ENCODE measurements at places on chromosomes 12 and 14. TPM values are rescaled to one million over a fixed set of nuclear protein-coding genes. Genes with fewer than 3 reads are reported as not detected.

GRCh38 chr12:119071176-119071575 lies 89.8 kb downstream of the SRRM4 start:
- DNase-seq, result no peak

- DNase-seq, result no peak
Observed at GRCh38 chr14:54610051-54610977, 43.4 kb downstream of the SAMD4A start.

DNA sequence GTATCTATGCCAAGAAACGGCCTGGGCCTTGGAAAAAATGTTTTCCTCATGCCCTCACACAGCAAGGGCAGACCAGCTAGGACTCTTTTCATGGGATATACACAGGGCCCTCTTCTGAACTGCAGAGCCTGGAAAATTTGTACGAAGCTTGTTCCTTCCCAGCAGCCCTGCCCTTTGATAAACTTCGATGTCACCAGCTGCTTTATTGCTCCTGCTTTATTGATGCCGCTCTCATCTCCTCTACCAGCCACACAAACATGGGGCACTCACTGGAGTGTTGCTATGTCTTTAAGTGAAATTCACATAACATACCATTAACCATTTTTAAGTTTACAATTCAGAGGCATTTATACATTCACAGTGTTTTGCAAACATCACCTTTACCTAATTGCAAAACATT lies 197.9 kb downstream of the KTN1 start:
- no peak for DNase-seq

DNA sequence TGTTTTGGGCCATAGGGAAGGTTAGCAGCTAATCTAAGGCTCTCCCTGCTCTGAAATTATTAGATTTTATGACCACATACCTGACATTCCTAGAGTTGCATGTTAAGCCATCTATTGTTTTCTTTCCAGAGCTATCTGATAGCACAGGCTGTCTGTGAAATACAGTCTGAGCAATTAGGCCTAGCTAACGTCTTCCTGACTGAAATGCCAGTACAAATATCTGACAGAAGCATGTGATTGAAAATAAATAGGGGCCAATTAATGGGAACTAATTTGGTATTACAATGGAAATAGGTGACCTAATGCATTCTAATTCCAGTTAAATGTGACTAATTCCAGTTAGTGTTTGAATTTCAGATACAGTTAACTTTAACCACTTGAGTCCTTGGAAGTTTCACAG lies 115.2 kb downstream of the C12orf75 start:
- no peak for DNase-seq

DNA sequence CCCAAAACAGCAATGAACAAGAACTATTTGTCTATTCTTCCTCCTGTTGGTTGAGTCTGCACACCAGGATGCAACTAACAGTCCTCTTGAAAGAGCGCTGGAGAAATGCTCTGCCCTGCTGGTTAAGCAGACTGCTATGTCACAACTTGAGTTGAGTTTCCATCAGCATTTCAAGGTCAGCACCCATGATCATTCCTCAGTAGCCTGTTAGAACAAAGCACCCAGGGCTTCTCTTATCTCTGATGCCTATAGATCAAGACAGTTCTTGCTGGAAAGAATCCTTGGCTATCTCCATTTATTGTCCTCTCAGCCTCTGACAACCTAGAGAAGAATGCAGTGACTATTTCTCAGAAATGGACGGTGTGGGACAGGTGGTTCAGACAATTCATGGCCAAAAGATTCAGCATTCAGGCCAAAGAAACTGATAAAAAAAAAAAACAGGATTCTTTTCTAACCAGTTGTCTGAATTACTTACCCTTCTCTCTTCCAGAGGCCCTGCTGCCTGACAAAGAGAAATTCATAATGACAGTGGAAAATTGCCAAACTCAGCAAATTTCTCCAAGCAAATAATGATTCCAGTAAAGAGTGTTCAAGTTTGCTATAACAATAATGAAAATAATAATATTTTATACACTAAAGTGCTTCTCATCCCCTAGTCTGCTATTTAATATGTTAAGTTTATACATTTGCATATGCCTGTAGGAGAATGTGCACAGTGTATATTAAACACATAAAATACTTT lies 306.7 kb downstream of the EMP1 start:
- no peak for DNase-seq

DNA sequence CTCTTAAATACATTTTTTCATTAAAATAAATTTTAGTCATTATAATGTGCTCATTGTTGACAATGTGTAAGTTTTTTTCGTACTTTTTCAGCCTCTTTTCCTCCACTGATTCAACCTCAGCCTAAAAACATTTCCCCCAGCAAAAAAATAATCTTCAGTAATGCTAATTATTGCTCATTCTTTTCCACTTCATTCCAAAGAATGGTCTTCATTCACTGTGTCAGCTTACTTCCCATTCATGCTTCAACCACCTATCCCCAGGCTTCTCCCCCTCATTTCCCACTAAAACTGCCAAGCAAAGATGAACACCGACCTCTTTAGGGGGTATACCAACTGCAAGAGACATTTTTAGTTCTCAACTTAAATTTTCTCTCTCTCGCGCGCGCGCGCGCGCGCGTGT lies 2.7 kb upstream of the IPO8 start:
- no peak for DNase-seq

DNA sequence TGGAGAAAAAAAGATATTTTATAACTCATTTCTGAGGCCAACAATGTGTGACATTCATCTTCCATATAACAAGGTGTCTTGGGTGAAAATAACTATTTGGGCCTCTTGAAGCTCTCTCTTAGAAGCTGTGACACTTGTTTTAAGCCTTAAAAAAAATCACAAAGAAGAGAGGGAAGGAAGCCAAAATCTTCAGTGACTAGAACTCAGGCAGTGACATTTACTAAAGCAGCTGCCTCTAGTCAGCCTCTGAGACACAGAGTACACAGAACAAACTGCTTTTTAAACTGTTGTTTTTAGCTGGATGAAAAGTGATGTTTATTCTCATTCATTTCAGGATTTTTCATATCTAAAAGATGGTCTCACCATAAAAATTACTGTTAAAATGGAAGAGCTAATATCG lies 793.6 kb downstream of the GALC start:
- DNase-seq, result no peak

- no peak for DNase-seq
Observed at GRCh38 chr12:71125515-71125914, 32.3 kb downstream of the TSPAN8 start.

- DNase-seq, result no peak
Observed at GRCh38 chr12:49942921-49943624, 7.5 kb upstream of the AQP2 start.

GRCh38 chr14:50045039-50045711 lies 71.2 kb downstream of the VCPKMT start:
- no peak for DNase-seq

DNA sequence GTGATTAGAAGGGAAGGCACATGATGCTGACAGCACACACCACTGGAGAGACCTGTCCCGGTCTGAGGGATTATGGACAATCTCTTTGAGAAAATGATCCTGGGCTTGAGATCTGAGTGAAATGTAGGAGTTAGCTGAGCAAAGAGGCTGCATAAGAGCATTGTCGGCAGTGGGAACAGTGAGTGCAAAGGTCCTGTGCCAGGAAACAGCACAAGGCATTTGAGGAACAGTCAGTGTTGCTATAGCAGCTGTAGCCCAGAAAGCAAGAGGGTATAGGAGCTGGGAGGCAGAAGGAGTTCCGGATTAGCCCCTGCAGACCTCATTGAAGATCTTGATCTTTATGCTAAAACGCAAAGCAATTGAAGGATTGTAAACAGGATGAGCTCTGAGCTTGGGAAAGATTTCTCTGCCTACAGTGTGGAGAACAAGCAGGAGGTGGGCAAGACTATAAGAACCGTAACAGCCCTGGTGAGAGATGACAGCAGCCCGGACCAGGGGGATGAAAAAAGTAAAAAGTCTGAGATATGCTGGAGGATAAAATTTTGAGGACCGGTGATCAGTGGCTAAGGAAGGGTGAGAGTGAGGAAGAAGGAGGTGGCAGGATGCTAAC lies 28.5 kb downstream of the CFL2 start:
- DNase-seq, result no peak

GRCh38 chr14:65052832-65053231 lies 49.5 kb downstream of the MAX start:
- DNase-seq, result no peak

DNA sequence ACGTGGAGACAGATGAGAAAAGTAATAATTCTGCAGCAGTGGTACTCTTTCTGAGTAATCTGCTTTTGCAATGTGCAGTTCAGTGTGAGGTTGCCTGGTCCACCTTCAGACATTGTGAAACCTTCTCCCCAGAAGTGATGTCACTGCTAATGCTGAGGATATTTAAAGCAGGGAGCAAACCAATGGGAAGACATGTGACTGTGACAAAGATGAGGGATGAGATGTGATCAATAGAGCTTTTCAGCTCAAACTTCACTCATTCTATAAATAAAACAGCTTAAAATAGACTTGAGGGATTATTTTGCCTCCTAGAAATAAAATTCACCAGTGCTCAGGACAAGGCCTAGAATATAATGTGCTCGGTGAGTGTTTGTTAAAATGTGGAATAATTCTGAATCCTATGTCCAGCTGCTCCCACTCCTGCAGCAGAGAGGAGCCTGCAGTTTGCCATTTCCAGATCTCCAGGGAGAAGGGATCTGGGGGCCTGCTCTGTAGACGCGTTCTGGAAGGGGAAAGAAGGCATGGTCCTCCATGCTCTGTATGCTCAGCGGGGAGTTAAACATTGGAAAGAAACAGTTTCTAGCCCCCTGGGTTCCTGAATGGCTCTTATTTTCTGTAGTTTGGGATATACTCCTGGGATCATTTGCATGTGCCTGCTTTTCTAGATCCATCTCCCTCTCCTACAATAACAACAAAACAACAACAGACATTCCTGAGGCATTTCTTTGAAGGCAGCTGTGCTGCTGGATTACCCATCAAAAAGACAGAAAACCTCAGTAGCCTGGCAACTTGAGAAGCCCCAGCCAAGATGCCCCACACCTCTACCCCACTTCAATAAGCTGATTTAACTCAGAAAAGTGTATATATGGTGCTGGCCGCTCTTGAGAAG lies 8.9 kb downstream of the SLC7A8 start:
- DNase-seq, result peak; percentile 39

DNA sequence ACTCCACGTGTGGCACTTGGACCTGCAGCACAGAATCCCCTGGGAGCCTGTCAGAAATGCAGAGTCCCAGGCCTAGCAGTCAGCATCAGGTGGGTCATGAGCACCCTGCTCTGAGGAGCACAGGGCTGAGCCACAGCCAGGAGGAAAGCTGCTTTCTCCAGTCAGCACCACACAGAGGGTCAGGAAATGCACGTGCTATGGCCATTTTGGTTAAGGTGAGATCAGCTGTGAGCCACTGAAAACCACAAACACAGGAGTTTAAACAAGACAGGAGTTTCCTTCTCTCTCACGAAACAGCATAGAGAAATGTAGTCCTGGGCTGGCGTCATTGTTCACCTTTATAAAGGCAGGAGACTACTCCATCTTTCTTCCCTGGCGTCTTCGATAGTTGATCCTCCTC lies 204.5 kb upstream of the SFSWAP start:
- DNase-seq, result no peak

KRT80 gene
- 0.44 TPM for total RNA-seq

TMEM119 gene
- total RNA-seq, result 0.58 TPM

TMPRSS12 gene
- not detected for total RNA-seq

RNASE3 gene
- not detected for total RNA-seq

GLIPR1L1 gene
- not detected for total RNA-seq

BATF gene
- total RNA-seq, result not detected

DLK1 gene
- total RNA-seq, result 6.1 TPM

ABHD12B gene
- not detected for total RNA-seq

Data from G401 (cell line).